NCI-H1436 treated with DMSO at 0.1 percent for 48 hours (cell line): ENCODE measurements at places on chromosomes 12 and 14.

DNA sequence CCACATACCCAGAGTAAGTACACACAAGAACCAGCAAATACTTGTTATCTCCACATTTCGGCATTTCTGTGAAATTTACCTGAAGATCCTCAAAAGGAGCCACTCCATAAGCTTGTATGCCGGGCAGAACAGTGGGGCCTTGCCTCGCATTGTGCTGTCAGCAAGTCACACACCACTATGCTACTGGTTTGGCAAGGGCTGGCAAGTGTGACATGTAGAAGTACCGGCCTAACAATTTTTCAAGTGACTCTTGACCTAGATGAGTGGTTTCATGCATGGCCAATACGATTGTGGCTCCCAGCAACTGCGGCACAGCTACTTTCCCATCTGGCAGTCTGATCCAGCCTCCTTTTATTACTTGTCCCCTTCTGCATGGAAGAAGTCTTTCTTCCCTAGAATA, 69.8 kb downstream of the GAS2L3 start:
- DNase-seq = no peak

GRCh38 chr14:106872611-106873446, 1346.4 kb downstream of the TMEM121 start:
- peak; percentile 97 for DNase-seq

GRCh38 chr12:43621262-43621661, 69.3 kb upstream of the ADAMTS20 start:
- no peak for DNase-seq

DNA sequence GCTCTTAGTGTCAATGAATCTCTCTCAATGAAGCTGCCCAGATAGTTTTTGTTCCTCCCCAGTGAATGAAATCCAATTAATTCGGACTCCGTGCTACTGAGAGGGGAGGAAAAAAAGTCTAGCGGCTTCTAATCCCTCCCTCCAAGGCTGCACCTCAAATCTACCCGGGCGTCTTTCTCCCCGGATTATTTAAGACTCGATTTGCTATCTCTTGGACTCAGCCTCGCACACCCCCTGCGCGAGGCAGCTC, 134 bp downstream of the DUSP6 start:
- no peak for DNase-seq

GRCh38 chr14:35247777-35248475, 44.3 kb upstream of the PSMA6 start:
- no peak for DNase-seq

DNA sequence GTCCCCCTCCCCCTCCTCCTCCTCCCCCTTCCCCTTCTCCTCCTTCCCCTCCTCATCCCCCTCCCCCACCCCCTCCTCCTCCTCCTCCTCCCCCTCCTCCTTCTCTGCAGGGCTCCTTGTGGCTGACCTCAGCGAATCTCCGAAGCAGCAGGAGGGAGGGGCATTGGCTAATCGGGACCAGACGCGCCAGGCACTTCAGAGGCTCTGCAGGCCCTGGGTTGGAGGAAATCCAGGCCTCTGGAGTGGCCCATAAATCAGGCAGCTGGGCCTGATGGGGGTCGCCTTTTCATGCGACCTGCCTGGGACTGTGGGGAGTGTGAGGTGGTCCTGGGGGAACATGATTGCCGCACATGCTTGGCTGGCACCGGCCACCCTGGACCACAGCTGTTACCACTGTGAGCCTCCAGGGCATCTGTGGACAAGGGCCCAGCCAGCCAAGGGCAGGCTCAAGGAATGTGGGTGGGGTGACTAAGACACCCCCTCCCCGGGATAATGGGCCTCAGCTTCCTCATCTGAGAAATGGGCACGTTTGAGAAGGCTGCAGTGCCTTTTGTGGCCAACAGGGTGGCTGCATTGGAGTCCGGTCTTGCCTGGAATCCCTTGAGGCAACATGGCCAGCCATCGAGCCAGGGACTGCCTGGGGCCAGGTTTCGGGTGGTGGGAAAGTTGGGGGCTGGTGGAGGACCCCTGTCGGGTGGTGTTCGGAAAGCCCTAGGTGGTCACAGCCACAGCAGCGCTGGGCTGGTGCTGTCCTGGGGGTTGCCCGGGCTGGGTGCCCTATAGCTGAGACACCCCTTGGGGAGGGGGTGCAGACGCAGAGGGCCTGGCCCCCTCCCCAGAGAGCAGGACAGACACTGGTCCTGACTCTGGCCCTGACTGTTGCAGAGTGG, 12.0 kb downstream of the KIF26A start:
- DNase-seq = no peak

- no peak for DNase-seq
Observed at GRCh38 chr12:116400636-116401372, 123.3 kb upstream of the MED13L start.

GRCh38 chr12:47114481-47114892, 34.7 kb upstream of the AMIGO2 start:
- no peak for DNase-seq

- DNase-seq = no peak
Observed at GRCh38 chr12:12011880-12012260, 58.9 kb upstream of the BCL2L14 start.

- no peak for DNase-seq
Observed at GRCh38 chr12:54954801-54955200, 29.8 kb downstream of the TESPA1 start.

DNA sequence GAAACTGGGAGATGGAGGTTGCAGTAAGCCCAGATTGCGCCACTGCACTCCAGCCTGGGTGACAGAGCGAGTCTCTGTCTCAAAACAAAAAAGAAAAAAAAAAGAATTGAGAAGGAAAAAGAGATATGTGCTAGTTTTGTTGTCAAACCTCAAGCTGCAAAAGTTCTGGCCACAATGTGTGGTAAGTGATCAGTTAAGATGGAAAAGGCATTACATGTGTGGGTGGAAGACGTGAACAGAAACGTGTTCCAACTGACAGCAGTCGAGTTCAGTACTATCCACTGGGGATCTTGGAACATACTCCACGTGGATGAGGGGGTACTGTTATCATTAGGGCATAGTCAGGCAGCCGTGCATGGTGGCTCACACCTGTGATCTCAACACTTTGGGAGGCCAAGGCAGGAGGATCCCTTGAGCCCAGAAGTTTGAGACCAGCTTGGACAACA, 17.3 kb downstream of the GPR68 start:
- DNase-seq = no peak

DNA sequence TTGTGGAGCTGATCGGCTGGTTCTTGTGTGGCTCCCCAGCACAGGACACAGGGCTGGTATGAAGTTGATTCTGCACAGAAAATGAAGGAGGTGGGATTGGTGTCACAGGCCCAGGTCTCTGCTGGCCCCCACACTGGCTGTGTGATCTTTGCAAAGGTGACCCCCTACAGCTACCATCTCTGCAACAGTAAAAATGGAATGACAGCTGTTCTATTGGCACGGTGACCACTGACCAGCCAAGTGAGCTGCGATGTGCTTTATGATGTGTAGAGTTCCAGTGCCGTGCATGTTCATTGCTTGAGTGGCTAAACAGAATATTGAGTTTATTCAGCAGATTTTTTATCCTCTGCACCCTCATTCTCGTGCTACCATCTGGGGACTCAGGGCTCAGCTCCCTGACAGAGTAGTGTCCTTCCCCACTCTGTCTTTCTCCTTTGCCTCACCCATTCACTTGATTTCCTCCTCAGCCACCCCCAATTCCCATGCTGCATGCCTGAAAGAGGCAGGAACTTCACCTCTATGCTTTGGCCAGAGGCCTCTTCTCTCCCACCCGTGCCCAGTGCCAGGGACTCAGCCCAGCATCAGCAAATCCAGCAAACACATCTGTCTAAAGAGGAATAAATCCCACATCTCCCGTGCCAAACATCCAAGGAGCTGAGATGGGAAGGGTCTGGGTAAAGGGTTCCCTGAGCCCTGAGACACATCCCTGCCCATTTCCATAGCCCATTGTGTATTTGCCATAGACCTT, 21.2 kb downstream of the C14orf132 start:
- DNase-seq = no peak

GRCh38 chr14:91744068-91744480, 12.2 kb upstream of the CATSPERB start:
- DNase-seq = no peak

- no peak for DNase-seq
Observed at GRCh38 chr12:118391836-118392235, 15.5 kb downstream of the SUDS3 start.
